Natural killer cell treated with Interleukin-12 subunit alpha and Interleukin-12 subunit beta and Interleukin-15 and Interleukin-18, amount 100 ng/mL, for 72 hours (primary cell): ENCODE measurements at places on chromosomes 2 and 18. TPM values are rescaled to one million over a fixed set of nuclear protein-coding genes. Genes with fewer than 3 reads are reported as not detected.
A peak's percentile ranks its signal among the peaks of the same experiment; 100 is the strongest.

Gene TDRD15
- 0.14 TPM for total RNA-seq

Gene CABYR
- 2.2 TPM for total RNA-seq

DNA sequence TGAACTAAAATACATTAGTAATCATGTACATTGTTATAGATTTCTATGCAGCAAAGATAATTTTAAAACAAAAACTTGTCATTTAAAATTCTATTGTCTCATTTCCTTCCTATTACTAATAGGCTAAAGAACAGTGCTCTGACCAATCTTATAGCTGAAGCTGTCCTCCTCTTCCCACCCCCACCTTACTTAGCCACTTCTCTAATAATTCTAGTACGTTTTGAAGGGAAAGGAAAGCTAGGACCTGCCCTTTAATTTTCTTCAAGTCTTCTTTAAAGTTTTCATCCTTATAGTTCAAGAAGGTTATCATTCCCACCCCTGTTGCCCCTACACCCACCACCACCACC is 121.6 kb downstream of the RBMS1 start:
- H3K27ac ChIP-seq = peak overlapping the region; percentile 79
- peaks cover 6% of the 10 kb centered on the region for H3K36me3 ChIP-seq
- H3K27me3 ChIP-seq = no peaks in the 10 kb centered on the region
- DNase-seq = no peak
- peaks cover 80% of the 10 kb centered on the region for H3K4me1 ChIP-seq

DNA sequence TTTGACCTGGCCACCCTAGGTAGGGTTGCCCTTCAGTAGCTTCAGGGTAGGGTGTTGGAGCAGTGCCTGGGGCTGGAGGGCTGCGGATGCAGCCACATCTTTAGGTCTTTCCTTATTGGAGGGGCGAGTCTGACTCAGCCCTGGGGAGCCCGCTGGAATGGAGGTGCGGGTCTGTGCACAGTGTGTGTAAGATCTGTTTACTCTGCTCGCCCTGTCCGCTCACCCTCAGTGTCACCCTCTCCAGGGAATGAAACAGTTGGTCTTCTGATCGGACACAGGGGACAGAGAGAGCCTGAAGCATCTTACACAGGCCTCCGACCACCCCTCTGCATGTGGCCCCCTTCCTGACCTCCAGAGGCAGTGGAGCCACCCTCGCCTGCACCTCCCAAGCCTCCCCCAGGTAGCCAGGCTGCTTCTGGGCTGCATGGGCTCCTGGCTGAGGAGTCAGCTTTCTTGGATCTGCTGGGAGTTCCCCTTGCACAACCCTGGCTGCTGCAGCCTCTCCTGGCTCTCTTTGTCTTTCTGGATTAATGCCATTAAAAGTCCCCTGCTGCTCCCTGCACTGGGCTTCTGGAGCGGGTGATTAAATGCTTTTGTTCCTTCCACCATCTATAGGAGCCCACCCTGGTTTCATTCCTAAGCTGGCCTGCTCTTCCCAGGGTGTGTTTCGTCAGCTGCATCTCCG is 82.6 kb downstream of the ASB1 start:
- no peak overlapping the region for H3K27ac ChIP-seq
- H3K36me3 ChIP-seq = no peaks in the 10 kb centered on the region
- peaks cover 7% of the 10 kb centered on the region for H3K27me3 ChIP-seq
- H3K4me1 ChIP-seq = no peaks in the 10 kb centered on the region
- no peak for DNase-seq
- no peak overlapping the region for H3K4me3 ChIP-seq

GRCh38 chr18:10900435-10900834 is 248.9 kb downstream of the PIEZO2 start:
- H3K27ac ChIP-seq = no peak overlapping the region
- no peak for DNase-seq
- no peaks in the 10 kb centered on the region for H3K36me3 ChIP-seq
- no peak overlapping the region for H3K4me3 ChIP-seq
- no peaks in the 10 kb centered on the region for H3K4me1 ChIP-seq
- peaks cover 2% of the 10 kb centered on the region for H3K27me3 ChIP-seq

- peaks cover 31% of the 10 kb centered on the region for H3K4me1 ChIP-seq
- H3K36me3 ChIP-seq = no peaks in the 10 kb centered on the region
- H3K27ac ChIP-seq = no peak overlapping the region
Observed at GRCh38 chr2:231294571-231295362, 96.3 kb downstream of the ARMC9 start.

DNA sequence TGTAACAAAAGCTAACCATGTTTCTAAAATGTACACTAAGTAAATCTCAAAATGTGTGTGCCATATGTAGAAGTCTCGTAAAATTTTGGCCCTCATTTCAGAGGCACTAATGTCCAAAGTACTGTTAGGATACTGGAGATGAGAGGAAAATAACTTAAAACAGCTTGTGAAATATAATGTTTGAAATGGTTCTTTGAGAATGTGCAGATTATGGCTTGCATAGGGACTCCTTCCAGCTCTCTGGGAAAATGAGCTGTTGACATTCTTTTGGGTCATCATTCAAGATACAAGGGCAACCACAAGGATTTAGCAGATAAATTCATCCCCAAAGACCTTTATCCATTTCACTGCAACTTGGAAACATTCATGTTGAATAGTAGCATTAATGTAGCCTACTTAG is 38.1 kb upstream of the OTX1 start:
- H3K27me3 ChIP-seq = no peaks in the 10 kb centered on the region
- no peaks in the 10 kb centered on the region for H3K4me1 ChIP-seq
- DNase-seq = no peak
- H3K27ac ChIP-seq = no peak overlapping the region
- H3K36me3 ChIP-seq = no peaks in the 10 kb centered on the region
- H3K4me3 ChIP-seq = no peak overlapping the region

GRCh38 chr18:650428-650858 is 7.0 kb upstream of the TYMS start:
- H3K4me3 ChIP-seq = peak overlapping the region; percentile 30
- H3K27me3 ChIP-seq = peaks cover 2% of the 10 kb centered on the region
- no peak overlapping the region for H3K27ac ChIP-seq
- no peaks in the 10 kb centered on the region for H3K36me3 ChIP-seq
- H3K4me1 ChIP-seq = peaks cover 7% of the 10 kb centered on the region
